ENCODE measurements at places on chromosomes 4 and X. TPM values are rescaled to one million over a fixed set of nuclear protein-coding genes. Genes with fewer than 3 reads are reported as not detected.

IL1RAPL2 gene
- total RNA-seq: not detected

SMIM10L2A gene
- total RNA-seq: 2.9 TPM

GRCh38 chr4:62256479-62256878 is 1056.4 kb downstream of the ADGRL3 start:
- H3K36me3 ChIP-seq: no peaks in the 10 kb centered on the region
- H3K27ac ChIP-seq: no peak overlapping the region
- DNase-seq: no peak
- H3K27me3 ChIP-seq: no peaks in the 10 kb centered on the region
- no peaks in the 10 kb centered on the region for H3K4me1 ChIP-seq
- no peak overlapping the region for H3K4me3 ChIP-seq

DNA sequence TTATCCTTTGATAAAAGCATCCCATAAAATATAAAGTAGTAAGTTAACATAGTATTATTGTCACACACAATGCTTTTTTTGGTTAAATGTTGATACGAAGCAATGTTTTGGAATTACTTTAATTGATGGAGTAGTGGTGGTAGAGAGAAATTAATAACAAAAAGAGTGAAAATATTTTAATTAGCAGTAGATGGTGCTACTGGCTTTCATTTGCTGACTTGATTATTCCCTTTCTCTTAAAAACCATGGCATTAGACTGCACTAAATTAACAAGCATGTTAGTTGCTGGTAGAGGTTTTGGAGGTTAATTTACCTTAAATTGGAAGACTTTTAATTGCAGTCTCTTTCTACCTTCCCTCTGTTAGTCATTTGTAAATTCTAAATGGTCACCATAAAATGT is 8.9 kb upstream of the DCK start:
- H3K4me3 ChIP-seq: no peak overlapping the region
- DNase-seq: no peak
- H3K36me3 ChIP-seq: no peaks in the 10 kb centered on the region

DTHD1 gene
- total RNA-seq: not detected

- no peaks in the 10 kb centered on the region for H3K27me3 ChIP-seq
- H3K27ac ChIP-seq: no peak overlapping the region
- no peaks in the 10 kb centered on the region for H3K36me3 ChIP-seq
- H3K4me3 ChIP-seq: no peak overlapping the region
- peaks cover 38% of the 10 kb centered on the region for H3K4me1 ChIP-seq
- no peak for DNase-seq
These were observed 13.1 kb downstream of the SMAD1 start for GRCh38 chr4:145494666-145495270.

SLC34A2 gene
- total RNA-seq: 2.0 TPM

DNA sequence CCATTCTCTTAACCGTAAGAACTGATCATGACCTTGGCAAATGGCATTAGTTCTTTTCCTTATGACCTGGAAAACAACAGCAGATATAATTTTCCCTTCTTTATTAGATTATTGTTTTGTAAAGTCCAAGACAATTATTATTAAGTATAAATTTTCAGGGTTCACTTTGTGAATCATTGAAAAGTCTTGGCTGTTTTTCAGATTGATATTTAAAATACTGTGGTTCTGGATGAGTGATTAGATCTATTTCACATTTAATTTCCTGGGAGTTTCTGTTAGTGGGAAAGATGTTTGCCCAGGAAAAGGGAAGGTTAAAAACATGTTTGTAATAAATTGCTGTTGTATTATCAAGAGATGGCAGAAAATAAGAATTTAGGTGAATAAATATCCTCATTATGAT is 194.9 kb downstream of the TLL1 start:
- DNase-seq: no peak
- no peaks in the 10 kb centered on the region for H3K4me1 ChIP-seq
- H3K27me3 ChIP-seq: no peaks in the 10 kb centered on the region
- no peak overlapping the region for H3K27ac ChIP-seq

MEPE gene
- total RNA-seq: not detected

DNA sequence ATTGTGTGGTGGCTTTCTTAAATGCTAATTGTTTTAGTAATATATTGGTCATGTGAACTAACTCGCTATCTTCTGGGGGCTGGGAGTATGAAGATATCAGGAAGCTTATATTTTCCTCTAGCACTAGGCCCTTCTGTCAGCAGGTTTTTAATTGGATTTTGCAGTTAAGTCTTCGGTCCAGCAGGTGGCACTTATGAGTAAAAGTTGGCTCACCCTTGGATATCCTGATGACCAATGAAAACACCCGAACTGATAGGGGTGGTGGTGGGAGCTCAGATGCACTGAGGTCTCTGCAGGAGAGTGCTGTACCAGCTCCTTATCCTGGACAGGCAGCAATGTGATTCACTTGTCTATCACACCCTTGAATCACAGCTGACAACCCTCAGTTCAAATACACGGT is 1365.8 kb upstream of the DIAPH2 start:
- no peaks in the 10 kb centered on the region for H3K27me3 ChIP-seq
- H3K27ac ChIP-seq: no peak overlapping the region
- H3K36me3 ChIP-seq: no peaks in the 10 kb centered on the region
- no peak for DNase-seq
- no peak overlapping the region for H3K4me3 ChIP-seq
